A673 (cell line): ENCODE measurements at places on chromosomes 2 and 18. TPM values are rescaled to one million over a fixed set of nuclear protein-coding genes. Genes with fewer than 3 reads are reported as not detected.

- DNase-seq, result peak; percentile 65
Measured at GRCh38 chr18:28189400-28190239, 12.7 kb upstream of the CDH2 start.

DNA sequence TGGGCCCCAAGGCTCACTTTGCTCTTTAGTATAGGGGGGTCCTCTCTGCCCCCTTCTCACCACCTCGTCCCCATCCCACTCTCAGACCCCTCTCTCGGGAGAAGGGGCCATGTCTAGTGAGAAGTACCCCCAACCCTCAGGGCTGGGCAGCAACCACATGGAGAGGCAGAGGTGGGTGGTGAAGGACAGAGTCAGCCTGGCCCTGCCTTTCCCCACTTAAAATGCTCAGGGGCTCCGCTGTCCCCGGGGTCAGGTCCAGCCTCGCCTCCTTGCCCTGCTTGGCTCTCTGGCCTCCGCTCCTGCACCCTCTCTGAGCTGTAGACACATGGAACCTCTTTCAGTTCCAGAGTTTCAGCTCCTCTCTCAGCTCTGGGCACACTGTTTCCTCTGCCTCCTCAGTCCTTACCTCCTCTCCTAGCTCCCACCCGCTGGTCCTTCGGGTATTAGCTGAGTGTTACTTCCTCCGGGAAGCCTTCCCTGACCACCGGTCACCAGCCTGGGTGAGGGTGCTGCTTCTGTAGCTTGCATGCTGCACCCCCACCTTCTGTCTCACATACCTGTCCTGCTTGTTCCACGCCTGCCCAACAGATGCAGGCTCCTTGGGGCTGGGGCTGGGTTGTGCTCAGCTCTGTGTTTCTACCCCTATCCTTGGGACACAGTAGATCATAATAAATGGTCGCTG lies 79.5 kb upstream of the OTOF start:
- DNase-seq, result no peak

DNA sequence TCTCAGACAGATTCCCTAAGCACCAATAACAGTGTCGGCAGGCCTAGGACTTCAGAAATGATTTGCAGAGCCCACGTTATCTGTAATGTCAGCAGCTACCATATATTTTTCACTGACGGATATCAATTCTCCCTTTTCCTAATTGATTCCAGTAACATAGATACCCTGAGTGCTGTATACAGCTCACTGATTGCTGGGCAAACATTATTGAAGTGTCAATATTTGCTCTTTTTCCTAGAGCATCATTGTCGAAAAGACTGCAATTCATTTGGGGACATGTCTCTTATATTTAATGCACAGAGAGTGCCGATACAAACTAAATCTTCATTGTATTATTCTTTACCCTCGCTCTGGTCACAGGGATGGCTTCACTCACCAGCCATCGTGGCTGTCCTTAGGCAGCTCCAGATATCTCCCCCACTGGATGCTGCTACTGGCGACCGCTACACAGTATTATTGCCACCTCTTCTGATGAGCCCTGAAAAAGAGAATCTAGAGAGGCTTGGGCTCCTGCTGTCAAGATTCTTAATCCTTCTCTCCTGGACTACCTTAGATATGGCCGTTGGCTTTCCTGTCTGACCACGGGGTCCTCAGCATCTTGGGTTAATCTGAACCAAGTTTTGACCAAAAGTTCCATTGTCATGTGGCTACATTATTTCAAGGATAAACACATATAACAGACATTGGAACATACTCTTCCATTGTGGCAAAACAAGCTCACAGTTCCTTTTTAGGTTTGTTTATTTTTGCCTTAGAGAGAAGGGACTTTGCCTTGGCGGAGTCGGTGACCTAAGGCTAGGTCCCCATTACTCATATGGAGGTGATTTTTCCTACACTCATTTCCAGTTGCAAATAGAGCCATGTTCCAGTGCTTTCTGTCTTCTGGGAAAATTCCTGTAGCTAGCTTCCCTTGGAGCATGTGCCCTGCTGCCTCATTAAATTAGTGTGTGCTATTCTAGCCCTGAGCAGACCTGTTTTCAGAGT lies 105.4 kb downstream of the CPO start:
- no peak for DNase-seq

DNA sequence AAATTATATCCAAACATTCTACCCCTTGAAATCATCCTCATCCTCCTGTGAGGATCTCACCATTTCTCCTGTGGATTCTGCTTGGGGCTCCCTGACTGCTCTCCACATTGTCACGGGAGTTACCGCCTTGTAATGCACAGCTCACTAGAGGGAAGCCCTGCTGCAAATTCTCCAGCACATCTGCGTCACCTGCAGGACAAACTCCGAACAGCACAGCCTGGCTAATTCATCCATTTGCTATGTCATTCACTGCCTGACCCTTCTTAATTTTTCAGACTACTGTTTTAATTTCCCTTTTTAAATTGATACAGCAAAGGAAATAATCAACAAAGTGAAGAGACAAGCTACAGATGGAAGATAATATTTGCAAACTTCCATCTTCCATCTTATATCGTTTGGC lies 627.4 kb downstream of the FBXO15 start:
- no peak for DNase-seq

DNA sequence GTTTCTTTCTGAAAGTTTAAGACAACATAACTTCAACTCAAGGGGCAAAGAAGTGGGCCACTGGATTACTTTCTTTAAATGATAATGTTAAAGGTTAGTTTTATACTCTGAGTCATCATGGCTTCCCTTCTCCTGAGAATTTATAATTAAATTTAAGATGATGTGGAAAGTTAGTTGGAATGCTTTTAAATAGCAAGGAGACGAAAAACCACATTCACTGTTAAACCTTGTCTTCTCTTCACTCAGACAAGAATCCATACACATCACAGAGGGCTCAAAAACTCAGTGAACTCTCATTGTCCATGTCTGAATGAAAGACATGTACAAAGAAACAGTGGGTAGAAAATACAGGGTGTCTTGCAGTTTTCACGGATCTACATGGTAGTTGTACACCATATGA lies 65.6 kb downstream of the COL5A2 start:
- DNase-seq, result no peak

- DNase-seq, result no peak
Measured at GRCh38 chr2:459931-460330, 172.0 kb upstream of the ALKAL2 start.

DNA sequence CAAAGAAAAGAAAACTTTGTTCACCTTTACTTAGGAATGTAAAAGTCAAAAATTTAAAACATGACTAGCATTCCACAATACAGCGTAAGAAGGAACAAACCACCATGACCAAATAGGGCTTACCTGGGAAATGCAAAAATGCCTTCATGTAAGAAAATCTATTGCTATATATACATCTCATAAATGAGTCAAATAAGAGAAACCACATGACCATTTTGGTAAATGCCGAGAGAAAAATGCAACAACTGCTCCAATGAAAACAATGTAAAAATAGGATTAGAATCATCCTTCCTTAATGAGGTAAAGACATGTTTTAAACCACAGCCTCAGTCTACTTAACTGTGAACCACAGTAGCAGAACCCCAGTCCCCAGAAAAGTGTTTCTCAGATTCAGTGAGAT lies 49.4 kb downstream of the TGOLN2 start:
- no peak for DNase-seq

- DNase-seq, result no peak
Measured at GRCh38 chr2:137930146-137930545, 34.1 kb upstream of the HNMT start.

GRCh38 chr2:6202756-6203155 lies 510.6 kb downstream of the SOX11 start:
- DNase-seq, result no peak

GRCh38 chr18:51076503-51076902 lies 46.5 kb downstream of the SMAD4 start:
- no peak for DNase-seq

DNA sequence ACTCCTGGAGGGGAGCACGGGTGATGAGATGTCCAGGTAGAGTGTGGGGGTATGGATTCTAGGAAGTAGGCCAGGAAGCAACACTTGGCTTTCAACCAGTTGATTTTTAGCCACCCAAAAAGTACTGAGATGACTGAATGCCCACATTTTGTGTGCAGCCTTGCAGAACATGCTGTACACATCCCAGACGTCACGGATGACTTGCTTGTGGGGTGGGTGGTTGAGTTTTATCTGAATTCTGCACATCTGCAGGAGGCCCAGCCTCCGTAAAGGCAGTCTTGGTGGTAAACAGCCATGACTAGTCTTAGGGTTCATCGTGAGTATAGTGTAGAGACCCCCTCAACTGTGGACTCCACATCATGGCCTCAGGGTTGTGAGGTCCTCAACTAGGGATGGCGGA lies 53.3 kb upstream of the CCDC195 start:
- DNase-seq, result no peak

GRCh38 chr18:25289001-25289631 lies 62.9 kb downstream of the ZNF521 start:
- no peak for DNase-seq

- DNase-seq, result no peak
Measured at GRCh38 chr2:121803503-121803902, 48.1 kb downstream of the TSN start.

- no peak for DNase-seq
Measured at GRCh38 chr2:181853696-181854095, 37.8 kb upstream of the ITPRID2 start.

- no peak for DNase-seq
Measured at GRCh38 chr2:137960223-137960622, 4.0 kb upstream of the HNMT start.

GRCh38 chr2:24642351-24642750 lies 150.8 kb downstream of the PTRHD1 start:
- DNase-seq, result no peak

DNA sequence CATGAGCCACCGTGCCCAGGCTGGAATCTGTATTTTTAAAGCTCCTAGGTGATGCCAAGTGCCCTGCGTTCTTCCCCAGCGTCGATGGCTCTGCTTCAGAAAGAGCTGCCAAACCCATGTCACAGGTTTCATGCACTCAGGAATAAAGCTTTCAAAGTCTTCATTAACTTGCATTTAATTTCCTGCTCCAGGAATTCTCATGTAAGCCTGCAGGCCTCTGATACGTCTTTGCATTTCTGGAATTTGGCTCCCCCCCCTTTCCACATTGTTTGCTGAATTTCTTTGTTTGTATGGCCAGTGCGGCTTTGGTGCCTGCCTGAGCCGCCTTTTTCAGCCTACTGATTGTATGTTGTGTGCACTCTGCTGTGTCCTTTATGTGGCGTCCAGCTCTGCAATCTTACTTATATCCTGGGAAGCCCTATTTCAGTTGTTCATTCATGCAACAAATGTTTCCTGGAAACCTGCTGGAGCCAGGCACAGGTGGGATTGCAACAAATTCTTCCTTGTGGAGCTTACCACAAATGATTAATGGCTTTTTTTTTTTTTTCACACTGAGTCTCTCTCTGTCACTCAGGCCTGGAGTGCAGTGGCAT lies 17.9 kb upstream of the OTOF start:
- DNase-seq, result no peak

DNA sequence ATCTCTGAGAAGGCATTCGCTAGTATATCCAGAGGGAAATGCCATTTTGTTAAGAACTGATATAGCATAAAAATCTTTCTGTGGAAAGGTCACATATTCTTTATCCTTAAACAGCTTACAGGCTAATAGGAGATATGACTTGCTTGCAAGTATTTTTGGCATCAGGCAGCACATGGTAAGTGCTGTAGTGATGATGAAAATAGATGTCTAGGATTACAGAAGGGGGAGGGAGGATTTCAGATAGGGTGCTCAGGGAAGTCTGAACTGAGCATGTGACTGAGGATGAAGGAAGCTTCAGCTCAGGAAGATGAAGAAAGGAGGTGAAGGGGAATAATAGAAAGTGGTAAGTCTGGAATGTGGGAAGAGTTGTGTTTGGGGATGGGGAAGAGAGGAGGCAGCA lies 158.5 kb upstream of the NOSTRIN start:
- DNase-seq, result no peak

DNA sequence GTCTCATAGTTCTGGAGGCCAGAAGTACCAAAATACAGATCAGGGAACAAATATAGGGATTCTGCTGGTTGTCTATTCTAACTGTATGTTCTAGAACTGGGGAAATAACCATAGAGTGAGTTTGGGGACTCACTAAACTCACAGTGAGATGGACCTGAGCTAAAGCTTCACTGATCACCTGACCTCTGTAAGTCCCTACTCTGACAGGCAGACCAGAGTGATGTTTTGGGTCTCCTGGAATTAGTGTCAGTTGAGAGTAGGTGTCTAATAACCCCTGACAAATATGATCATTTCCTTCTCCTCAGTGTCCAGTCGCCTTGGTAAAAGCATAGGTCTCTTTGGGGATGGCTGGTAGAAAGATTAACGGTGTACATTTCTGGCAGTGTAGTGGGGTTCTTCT lies 14.2 kb downstream of the PIKFYVE start:
- DNase-seq, result no peak

DNA sequence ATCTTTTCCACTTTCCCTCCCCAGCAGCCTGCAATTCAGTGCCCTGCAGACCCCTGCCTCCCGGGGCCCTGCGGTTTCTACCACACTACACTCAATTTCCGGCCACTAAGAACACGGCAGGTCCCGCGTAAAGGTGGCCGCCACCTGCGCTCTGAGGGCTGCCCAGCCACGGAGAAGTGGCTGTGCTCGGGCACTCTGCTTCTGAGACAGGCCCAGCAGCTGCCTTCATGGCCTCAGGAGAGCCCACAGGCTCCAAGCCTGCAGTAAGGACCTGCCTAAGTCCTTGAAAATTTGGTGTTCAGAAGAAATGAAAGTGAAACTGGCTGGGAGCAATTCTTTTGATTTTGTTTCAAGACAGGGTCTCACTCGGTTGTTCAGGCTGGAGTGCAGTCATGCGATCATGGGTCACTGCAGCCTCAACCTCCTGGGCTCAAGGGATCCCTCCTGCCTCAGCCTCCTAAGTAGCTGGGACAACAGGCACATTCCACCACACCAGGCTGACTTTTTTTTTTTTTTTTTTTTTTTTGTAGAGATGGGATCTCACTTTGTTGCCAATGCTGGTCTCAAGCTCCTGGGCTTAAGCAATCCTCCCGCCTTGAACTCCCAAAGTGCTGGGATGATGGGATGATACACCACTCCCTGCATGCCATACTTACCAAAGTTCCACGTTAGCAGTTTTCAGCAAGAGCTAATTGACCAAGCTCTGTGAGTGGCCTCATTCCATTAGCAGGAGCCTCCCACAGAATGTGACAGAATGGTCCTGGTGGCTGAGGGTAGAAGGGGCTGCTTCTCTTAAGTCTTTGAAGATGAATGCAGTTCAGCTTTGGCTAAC lies 14.6 kb upstream of the ALPP start:
- DNase-seq, result no peak

DNA sequence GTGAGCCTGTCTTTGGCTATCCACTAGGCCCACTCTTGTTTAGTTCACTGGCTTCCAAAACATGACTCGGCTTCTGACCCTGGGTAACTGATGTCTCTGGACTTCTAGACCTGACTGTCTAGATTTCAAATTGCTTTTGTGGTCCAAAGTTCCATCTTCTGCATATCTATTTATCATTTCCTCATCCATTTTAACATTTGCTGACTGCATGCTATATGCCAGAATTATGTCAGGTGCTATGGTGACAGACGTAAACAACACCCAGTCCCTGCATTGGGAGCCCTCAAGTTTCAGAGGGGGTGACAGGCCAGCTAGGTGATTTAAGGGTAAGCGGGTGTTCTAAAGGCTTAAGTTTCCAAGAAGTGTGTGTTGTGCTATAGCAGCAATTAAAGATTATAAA lies 140.9 kb downstream of the PIEZO2 start:
- DNase-seq, result no peak

GPR155 gene
- not detected in 2 replicates for total RNA-seq

METTL8 gene
- 29.4 and 33.5 TPM in 2 replicates for total RNA-seq

HOXD12 gene
- total RNA-seq, result 0.58 and 0.72 TPM in 2 replicates

SPC25 gene
- 56.3 and 64.3 TPM in 2 replicates for total RNA-seq

CAPN14 gene
- 0.13 and 0.35 TPM in 2 replicates for total RNA-seq

DRC1 gene
- not detected in 2 replicates for total RNA-seq

SATB2 gene
- 20.3 and 23.2 TPM in 2 replicates for total RNA-seq

RGPD8 gene
- 17.5 and 19.9 TPM in 2 replicates for total RNA-seq

ST8SIA3 gene
- not detected in 2 replicates for total RNA-seq

MEIS1 gene
- 89.4 and 103 TPM in 2 replicates for total RNA-seq

QPCT gene
- 2.2 and 4.2 TPM in 2 replicates for total RNA-seq

FOXI3 gene
- 0.11 TPM in 2 replicates for total RNA-seq
